Activated CD4-positive, CD25-positive, alpha-beta regulatory T cell treated with anti-CD3 and anti-CD28 coated beads, Interleukin-2, amount 50 U/mL, for 16 hours (primary cell): ENCODE measurements at places on chromosomes 2 and 18.

DNA sequence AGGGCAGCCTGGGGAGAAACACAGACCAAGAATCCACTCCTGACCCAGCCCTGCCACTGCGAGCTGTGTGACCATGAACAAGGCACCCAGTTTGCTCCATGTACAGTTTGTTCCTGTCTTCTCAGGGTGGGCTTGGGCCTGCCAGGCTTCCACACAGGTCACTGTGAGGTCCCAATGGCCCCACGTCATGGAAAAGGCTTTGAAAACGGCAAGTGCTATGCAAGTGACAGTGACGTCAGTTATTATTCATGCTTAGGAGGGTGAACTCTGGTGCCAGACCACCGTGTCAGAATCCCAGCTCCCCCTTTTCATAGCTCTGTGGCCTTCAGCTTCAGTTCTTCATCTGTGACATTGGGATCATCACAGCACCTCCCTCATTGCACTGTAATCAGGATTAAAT lies 87.1 kb downstream of the TNS1 start:
- DNase-seq, result no peak

DNA sequence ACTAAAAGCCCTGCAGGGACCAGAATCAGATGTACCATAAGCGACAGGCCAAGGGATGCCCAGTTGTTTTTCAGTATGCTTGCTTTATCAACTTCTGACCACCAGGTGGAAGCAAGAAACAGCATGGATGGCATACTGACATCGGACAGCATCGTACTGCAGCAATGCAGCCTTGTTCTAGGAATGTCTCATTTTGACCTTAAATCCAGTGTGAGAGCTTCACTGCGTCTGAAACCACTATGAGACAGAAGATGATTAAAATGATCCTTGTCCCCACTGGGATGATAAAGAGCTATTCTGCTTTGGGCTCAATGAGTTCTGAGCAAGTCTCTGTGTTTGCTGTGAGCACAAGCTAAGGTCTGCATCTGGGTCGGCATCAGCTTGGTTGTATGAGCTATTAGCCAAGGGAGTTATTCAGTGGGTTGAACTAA lies 54.3 kb downstream of the CDK15 start:
- DNase-seq, result no peak

DNA sequence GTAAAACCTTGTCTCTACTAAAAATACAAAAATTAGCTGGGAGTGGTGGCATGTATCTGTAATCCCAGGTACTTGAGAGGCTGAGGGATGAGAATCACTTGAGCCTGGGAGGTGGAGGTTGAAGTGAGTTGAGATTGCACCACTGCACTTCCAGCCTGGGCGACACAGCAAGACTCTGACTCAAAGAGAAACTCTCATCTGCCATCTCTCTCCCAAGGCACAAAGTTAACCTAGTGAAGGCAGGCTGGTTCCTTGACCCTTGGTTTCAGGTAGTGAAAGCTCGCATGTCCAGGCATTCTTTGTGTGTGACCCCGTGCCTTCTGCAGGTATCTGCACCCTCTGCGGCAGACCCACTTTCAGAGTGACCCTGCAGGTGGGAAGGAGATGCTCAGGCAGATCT lies 100.0 kb downstream of the WDSUB1 start:
- no peak for DNase-seq

DNA sequence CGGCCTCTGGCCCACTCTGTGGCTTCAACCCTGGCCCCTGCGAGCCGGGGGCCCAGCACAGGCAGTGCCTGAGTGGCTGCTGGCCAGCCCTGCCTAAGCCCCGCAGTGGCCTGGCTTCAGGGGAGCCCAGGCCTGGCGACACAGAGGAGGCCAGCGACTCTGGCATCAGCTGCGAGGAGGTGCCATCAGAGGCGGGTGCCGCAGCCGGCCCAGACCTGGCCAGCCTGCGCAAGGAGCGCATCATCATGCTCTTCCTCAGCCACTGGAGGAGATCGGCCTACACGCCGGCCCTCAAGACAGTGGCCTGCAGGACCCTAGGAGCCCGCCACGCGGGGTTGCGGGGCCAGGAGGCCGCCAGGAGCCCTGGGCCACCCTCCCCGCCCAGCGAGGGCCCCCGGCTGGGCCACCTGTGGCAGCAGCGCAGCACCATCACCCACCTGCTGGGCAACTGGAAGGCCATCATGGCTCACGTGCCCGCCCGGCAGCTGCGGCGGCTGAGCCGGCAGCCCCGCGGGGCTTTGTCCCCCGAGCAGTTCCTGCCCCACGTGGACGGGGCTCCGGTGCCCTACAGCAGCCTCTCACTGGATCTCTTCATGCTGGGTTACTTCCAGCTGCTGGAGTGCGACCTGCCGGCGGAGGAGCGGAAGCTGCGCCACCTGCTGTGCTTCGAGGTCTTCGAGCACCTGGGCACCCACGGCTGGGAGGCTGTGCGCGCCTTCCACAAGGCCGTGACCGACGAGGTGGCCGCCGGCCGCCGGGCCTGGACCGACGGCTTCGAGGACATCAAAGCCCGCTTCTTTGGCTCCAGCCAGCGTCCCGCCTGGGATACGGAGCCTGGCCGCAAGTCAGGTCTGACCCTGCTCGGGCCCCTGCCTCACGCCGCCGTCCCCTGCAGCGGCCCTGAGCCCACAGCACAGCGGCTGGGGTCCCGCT lies 7.5 kb upstream of the KLHL30 start:
- no peak for DNase-seq

- no peak for DNase-seq
Observed at GRCh38 chr18:48053881-48054816, 123.7 kb upstream of the SMAD2 start.

GRCh38 chr18:74895686-74896085 lies 298.0 kb downstream of the ZNF407 start:
- no peak for DNase-seq

DNA sequence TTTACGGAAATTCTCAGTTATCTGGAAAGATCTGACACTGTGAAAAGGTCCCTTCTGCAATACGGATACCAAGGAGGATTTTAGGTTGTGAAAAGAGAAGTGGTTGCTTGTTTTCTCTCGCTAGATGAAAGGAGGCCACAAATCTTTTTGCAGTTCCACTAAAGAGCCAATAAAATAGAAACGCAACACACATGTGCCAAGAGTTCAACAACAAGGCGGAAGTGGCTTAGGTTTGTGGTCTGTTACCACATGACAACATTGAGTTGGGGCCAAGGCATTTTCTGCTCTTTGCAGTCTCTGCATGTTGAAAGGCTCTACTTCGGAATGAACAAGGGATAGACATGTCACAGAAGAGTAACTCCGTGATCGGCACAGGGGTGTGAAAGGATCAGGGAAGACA lies 115.7 kb upstream of the OSR1 start:
- no peak for DNase-seq

GRCh38 chr2:157336137-157337010 lies 10.8 kb upstream of the ERMN start:
- DNase-seq, result no peak

DNA sequence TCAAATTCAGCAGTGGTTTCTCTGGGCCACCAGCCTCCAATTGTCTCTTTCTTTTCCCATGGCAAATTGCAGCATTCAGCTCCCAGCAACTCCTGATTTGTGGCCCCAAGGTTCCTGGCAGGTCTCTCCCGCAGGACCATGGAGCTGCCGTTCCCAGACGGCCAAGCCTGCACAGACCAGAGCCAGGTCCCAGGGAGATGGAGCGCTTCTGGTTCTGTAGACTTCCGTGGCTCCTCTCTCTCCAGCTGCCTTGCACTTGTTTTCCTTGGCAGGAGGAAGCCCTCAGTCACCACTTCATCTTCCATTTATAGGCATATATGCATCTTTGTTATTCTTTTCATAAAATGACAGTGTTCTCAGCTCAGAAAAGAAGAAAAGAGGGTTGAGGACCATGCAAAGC lies 21.7 kb downstream of the TNP1 start:
- DNase-seq, result no peak

GRCh38 chr2:67246791-67247190 lies 150.3 kb upstream of the ETAA1 start:
- no peak for DNase-seq

- DNase-seq, result no peak
Observed at GRCh38 chr2:28986429-28986828, 5.3 kb downstream of the TOGARAM2 start.

DNA sequence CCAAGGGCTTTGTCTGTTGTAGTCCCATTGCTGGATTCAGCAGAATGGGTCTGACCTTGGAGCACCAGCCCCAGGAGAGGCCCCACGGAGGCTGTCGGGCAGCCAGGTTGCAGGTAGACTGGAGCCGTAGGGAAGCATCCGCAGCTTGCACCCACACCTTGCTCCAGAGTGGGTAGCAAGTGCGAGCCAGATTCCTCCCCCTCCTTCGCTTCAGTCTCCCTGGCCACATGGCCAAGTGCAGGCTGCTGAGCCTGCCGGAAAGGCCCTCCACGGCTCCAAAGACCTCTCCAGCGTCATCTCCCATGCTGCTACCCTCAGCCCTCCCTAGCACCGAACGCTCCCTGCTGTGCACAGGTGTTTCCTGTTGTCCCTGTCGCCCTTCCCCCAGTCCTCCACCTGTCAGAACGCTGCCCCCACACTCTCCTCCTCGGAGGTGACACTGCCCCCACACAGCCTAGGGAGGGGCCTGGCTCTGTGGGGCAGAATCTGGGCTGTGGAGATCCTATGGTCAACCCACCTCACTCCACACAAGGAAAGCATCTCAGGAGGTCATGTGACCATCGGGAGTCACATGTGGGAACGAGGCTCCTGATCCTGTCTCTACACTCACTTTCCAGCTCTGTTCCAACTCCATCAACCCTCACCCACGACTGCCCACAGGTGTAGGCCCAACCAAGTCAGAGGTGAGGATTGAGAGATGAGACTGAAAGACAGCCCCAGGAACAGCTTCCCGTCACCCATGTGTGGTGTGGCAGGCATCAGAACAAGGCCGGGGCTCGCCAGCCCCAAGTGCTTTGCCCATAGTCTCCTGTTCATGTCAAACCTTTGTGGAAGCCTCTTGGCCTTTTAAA lies 8.3 kb downstream of the KCNF1 start:
- no peak for DNase-seq

- DNase-seq, result no peak
Observed at GRCh38 chr18:30186245-30186644, 856.3 kb downstream of the DSC3 start.

DNA sequence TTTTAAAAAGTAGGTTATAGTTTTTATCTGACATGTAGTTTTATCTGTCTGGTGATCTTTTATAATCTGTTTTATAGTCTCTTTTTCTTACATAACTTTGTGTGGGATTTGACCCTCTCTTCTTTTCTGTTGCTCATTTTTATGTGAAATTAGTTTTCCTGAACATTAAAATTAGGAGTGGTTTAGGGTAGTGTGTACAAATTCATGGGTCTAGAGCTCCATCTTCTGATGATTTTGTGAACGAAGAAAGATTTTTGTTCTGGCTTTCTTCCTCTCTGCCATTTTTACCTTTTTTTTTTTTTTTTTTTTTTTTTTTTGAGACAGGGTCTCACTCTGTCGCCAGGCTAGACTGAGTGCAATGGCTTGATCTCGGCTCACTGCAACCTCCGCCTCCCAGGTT lies 46.6 kb downstream of the SLC30A6 start:
- no peak for DNase-seq

DNA sequence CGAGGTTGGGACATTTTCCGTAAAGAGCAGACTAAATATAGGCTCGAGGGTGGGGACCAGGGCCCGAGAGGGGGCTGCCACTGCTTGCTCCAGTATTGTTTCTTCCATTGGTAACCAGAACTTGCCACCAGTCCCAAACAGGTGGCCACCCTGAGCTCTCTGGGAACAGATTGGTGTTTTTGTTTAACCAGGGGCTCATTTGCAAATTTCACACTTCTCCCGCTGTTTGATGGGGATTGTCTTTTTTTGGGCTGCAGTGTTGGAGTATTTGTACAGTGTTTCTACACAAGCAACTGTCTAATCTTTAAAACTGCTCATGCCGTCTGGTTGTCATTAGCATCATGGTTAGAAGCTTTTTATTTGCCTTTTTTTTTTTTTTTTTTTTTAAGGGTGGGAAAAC lies 8.5 kb downstream of the AGAP1 start:
- DNase-seq, result no peak
